ENCODE measurements at places on chromosomes 16 and 17. TPM values are rescaled to one million over a fixed set of nuclear protein-coding genes. Genes with fewer than 3 reads are reported as not detected.

FXR2 gene
- 11.7 TPM for total RNA-seq

DPEP2 gene
- 1.6 TPM for total RNA-seq

FNDC8 gene
- total RNA-seq, result not detected

- no peak for DNase-seq
- H3K27me3 ChIP-seq, result no peaks in the 10 kb centered on the region
- no peaks in the 10 kb centered on the region for H3K36me3 ChIP-seq
- H3K4me3 ChIP-seq, result no peak overlapping the region
- H3K4me1 ChIP-seq, result no peaks in the 10 kb centered on the region
Observed at GRCh38 chr17:80738020-80738808, 193.6 kb downstream of the RPTOR start.

DNA sequence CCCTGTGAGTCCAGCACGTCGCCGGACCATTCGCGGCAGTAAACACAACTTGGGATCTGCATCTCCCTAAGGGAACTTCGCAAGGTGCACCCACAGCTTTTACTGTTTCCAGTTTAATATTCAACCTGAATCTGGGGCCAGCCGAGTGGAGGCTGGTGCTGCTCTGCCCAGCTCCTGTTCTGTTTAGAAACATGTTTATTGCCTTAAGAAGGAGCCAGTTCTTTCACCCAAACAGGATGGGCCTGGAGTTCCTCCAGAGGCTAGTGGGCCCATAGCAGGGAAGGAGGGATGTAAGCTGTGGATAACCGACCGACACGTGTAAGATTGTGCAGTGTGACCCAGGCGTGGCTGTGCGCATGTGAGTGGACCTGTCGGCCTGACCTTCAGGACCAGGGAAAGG is 17.4 kb downstream of the TBC1D24 start:
- H3K27ac ChIP-seq, result peak overlapping the region; percentile 50
- no peaks in the 10 kb centered on the region for H3K27me3 ChIP-seq
- no peak overlapping the region for H3K4me3 ChIP-seq
- peak; percentile 37 for DNase-seq

GRCh38 chr17:60231691-60232090 is 81.9 kb downstream of the CA4 start:
- no peaks in the 10 kb centered on the region for H3K27me3 ChIP-seq
- H3K4me1 ChIP-seq, result no peaks in the 10 kb centered on the region
- no peak for DNase-seq
- no peaks in the 10 kb centered on the region for H3K36me3 ChIP-seq
- no peak overlapping the region for H3K27ac ChIP-seq

DNA sequence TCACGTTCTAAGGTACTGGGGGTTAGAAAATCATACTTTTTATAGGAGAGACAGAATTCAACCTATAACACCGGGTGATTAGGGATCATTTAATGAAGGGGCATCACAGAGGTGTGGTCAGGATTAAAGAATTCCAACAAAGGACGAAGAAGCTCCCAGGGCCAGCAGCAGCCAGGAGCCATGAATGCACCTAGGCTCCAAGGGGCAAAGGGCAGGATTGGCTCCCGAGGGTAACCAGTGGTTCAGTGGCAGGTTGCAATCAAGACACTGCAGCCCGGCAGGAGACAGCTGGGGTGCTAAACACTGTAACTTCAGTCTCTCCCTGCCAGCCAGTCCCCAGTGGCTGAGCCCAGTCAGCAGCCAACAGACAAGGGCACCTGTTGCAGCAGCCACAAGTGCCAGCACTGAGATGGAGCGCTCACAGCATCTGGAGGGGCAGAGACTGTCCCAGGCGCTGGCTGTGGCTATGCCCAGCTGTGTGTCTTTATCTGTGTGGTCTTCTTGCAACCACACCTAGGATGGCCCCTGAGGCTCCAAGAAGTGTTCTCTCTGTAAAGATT is 23.9 kb downstream of the DHRS7C start:
- no peak overlapping the region for H3K27ac ChIP-seq
- DNase-seq, result no peak
- H3K27me3 ChIP-seq, result no peaks in the 10 kb centered on the region
- no peak overlapping the region for H3K4me3 ChIP-seq

DNA sequence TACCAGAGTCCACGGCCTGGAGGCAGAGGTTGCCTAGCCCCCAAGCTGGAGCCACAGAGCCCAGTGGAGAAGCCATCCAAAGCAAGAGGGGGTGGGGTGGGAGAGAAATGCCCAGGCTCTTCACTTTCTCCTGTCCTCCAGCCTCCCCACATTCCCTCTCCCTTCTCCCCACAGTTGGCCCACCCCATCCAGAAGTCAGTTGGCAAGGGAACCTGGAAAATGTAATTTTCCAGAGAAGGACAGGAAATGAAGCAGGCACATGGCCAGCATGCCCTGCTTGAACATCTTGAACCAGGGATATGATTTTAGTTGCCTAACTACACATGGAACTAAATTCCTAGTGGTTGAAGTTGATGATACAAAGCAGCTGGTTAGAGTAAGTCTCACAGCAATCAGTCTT is 73.3 kb upstream of the IRX6 start:
- no peaks in the 10 kb centered on the region for H3K4me1 ChIP-seq
- no peak for DNase-seq
- no peaks in the 10 kb centered on the region for H3K27me3 ChIP-seq

DNA sequence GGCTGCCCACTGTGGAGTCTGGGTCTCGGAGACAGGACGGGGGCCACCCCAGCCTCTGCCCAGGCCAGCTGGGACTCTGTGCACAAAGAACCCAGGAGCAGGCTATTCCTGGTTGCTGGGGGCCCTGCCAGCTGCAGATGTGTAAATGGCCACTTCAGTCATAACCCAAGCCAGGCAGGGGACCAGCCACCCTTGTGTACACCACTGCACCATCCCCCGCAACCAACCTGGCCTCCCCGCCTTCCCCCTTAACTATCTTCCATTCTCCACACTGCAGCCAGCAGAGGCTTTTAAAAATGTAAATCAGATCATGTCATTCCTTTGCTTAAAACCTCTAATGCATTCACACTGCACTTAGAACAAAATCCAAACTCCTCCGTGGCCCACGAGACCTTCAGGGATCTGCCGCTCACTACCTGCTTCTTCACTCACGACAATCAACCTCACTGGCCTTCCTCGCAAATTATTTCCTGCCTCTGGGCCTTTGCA is 28.3 kb downstream of the RTN4RL1 start:
- peaks cover 31% of the 10 kb centered on the region for H3K4me1 ChIP-seq
- H3K4me3 ChIP-seq, result no peak overlapping the region
- DNase-seq, result no peak
- peaks cover 4% of the 10 kb centered on the region for H3K27me3 ChIP-seq
- no peaks in the 10 kb centered on the region for H3K36me3 ChIP-seq

- no peak overlapping the region for H3K27ac ChIP-seq
- H3K36me3 ChIP-seq, result no peaks in the 10 kb centered on the region
- no peak for DNase-seq
- no peaks in the 10 kb centered on the region for H3K27me3 ChIP-seq
Observed at GRCh38 chr16:89495121-89495520, 4.8 kb upstream of the ANKRD11 start.

- H3K36me3 ChIP-seq, result no peaks in the 10 kb centered on the region
- no peak overlapping the region for H3K27ac ChIP-seq
- H3K27me3 ChIP-seq, result no peaks in the 10 kb centered on the region
- H3K4me3 ChIP-seq, result no peak overlapping the region
- H3K4me1 ChIP-seq, result peaks cover 4% of the 10 kb centered on the region
Observed at GRCh38 chr16:8370374-8371270, 219.7 kb downstream of the TMEM114 start.

GRCh38 chr17:39916918-39917317 is 1.5 kb downstream of the GSDMB start:
- no peak overlapping the region for H3K4me3 ChIP-seq
- H3K27me3 ChIP-seq, result no peaks in the 10 kb centered on the region
- DNase-seq, result no peak
- H3K4me1 ChIP-seq, result peaks cover 25% of the 10 kb centered on the region
- H3K27ac ChIP-seq, result peak overlapping the region; percentile 85

- DNase-seq, result no peak
- no peaks in the 10 kb centered on the region for H3K27me3 ChIP-seq
- H3K27ac ChIP-seq, result no peak overlapping the region
- no peaks in the 10 kb centered on the region for H3K36me3 ChIP-seq
- H3K4me1 ChIP-seq, result peaks cover 13% of the 10 kb centered on the region
Observed at GRCh38 chr17:81135505-81136278, 29.6 kb upstream of the PVALEF start.

Measured in transverse colon (tissue), 4 donors.